Ammon's horn (tissue), 1 donor: ENCODE measurements at places on chromosomes 12 and 14.

GRCh38 chr12:49654715-49655114 lies 31.4 kb downstream of the PRPF40B start:
- DNase-seq, result no peak

DNA sequence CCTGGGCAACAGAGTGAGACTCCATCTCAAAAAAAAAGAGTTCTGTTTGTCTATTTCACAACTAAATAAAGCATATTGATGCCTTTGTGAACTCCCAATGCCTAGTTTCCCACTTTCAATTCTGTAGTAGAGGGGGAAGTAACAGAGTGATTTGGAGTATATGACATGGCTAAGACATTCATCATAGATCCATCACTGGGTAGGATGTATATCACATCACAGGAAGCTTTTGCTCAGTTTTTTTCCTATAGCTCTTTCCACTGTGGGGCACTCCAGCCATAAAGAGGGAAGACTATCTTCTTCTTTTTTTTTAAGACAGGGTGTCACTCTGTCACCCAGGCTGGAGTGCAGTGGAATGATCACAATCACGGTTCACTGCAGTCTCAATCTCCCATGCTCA lies 154.0 kb upstream of the BCL2L14 start:
- no peak for DNase-seq

DNA sequence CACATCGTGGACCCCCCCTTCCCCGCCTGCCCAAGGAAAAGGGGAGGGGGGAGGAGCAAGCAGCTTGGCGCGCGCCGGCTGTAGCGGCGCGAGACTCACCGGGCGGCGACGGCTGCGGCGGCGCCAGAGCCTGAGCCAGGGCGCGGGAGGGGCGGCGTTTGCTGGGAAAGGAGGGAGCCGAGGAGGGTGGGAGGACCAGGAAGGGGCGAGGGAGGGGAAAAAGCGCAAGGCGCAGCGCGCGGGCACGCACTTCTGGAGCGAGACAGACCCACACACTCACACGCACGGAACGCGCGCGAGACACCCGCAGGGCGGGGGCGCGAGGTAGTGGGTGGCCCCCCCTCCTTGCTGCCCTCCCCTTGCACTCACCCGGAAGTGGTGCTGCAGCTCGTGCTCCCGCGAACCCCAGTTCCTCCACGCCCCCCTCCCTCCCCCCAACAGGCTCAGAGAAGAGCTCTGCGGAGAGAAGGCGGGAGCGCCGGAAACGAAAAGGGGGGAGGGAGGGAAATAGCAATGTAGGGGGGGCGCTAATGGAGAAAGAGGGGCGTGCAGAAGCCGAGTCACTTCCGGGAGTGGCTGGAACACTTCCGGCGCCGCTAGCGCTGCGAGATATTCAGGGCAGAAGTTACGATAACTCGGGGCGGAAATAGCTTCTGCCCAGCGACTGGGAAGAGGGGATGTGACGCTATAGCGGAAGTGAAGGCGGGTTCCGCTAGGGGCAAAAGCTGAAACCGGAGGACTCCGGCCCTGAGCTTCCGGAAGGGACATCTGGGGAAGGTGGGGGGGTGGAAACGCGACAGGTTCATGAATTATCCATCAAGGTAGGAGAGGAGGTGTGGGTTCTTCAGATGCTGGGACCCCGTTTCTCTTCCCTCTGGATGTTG lies at the start of gene ZNF384:
ZNF384 (minus strand) TSS at position 377 of the 884 bp plus-strand sequence. CDS start 9,855 bp downstream, outside the sequence.
- peak; percentile 99 for DNase-seq

DNA sequence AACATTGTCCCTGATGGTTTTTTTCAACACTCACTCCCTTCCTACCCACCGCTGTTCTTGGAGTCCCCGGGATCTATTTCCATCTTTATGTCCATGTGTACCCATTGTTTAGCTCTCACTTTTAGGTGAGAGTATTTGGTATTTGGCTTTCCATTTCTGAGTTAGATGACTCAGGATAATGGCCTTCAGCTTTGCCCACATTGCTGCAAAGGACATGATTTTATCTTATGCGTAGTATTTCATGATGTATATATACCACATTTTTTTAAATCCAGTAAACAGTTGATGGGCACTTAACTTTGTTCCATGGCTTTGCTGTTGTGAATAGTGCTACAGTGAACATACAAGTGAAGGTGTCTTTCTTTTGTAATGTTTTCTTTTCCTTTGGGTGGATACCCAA lies 123.5 kb upstream of the KITLG start:
- DNase-seq, result no peak

- no peak for DNase-seq
Observed at GRCh38 chr12:111076611-111077451, 156.5 kb upstream of the MYL2 start.

- no peak for DNase-seq
Observed at GRCh38 chr14:74391479-74391878, 34.5 kb downstream of the SYNDIG1L start.

GRCh38 chr12:130097798-130098255 lies 64.4 kb upstream of the FZD10 start:
- DNase-seq, result no peak
